ENCODE measurements at places on chromosomes 1 and 21. TPM values are rescaled to one million over a fixed set of nuclear protein-coding genes. Genes with fewer than 3 reads are reported as not detected.

GRCh38 chr1:106921186-106921585, 135.3 kb upstream of the PRMT6 start:
- DNase-seq: no peak

DNA sequence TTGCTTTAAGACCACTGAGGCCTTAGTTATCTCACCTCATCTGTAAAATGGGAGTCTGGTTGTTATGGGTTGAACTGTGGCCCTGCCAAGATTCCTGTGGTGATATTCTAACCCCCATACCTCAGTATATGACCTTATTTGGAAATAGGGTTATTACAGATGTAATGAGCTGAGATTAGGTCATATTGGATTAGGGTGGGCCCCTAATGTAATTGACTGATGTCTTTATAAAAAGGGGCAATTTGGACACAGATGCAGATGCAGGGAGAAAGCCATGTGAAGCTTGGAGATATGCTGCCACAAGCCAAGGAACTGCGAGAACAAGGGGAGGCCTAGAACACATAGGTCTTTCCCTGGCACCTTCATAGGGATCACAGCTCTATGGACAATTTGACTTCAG, 3.9 kb downstream of the C1orf87 start:
- DNase-seq: no peak

DNA sequence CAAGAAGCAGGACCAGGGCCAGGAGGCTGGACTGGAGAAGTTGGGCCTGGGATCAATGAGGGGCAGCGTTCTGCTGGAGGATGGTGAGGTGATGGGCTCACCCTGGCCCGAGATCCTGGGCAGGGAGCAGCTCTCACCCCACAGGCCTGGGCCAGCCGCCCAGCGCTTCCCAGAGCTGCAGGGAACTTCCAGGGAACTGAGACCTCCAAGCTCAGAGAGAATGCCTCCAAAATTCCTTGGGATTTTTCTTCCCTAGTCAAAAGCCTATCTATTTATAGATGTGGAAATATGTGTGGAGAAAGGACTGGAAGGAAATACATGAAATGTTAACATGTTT, 121.2 kb downstream of the SPSB1 start:
- peak; percentile 72 for DNase-seq

The DIO1 gene
- 0.41 TPM for total RNA-seq

GRCh38 chr1:182304218-182304617, 87.4 kb downstream of the GLUL start:
- DNase-seq: no peak

The OR2T2 gene
- not detected for total RNA-seq

DNA sequence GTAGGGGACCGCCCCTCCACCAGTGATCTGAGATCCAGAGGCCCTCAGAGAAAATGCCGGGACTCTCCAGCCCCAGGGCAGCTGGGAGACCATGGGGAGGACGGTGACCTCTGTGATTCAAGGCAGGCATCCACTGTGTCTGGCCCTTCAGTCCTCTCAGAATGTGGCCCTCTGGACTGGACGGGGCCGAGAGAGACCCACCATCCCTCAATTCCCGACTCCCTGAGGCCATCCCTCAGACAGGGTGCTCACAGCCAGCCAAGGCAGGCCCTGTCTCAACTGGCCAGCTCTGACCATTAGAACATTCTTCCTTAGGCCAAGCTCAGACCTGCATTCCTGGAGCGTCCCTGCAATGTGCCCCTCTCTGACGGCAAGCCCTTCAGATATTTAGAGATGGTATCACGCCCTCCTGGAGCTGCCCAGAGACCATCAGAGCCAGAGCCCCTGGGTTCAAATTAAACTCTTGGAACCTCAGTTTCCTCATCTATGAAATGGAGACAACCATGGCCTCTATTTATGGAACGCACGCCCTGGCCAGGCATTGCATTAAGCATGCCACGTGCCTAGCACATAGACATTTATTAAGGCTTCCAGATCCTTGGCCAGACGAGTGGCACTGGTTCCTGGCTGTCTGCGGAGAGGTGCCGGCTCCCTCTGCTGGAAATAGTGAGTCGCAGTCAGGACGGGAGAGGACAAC, 9.6 kb upstream of the EPS8L3 start:
- peak; percentile 89 for DNase-seq

The OR10J1 gene
- not detected for total RNA-seq

DNA sequence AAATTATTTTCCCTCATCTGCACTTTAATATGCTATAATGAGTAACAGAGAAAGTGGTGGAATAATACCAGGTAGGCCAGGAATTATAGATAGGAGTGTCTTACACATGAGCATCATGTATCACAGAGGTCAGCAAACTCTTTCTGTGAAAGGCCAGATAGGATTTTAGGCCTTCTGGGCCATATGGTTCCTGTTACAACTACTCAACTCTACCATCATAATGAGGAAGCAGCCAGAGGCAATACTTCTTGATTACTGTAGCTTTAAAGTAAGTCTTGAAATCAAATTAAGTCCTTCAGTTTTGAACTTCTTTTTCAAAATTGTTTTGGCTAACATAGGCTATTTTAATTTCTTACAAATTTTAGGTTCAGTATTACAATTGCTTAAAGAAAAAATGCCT, 32.1 kb upstream of the IGSF3 start:
- DNase-seq: no peak

- DNase-seq: peak; percentile 23
Observed at GRCh38 chr1:240768979-240769378, 157.0 kb upstream of the GREM2 start.

- no peak for DNase-seq
Observed at GRCh38 chr1:53567450-53567849, 108.3 kb downstream of the DMRTB1 start.

The S1PR1 gene
- 2.4 TPM for total RNA-seq

DNA sequence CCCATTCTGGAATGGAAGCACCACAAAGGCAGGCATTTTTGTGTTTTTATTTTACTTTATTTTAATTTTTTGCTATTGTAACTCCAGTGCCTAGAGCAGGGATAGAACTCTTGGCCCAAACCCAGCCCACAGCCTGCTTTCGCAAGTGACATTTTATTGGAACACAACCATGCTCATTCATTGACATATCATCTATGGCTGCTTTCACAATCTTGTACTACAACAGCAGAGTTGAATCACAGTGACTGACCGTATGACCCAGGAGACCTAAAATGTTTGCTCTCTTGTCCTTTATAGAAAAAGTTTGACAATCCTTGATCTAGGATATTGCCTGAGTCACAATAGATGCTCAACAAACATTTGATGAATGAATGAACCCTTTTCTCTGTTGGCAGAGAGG, 83.9 kb upstream of the ATP1A1 start:
- DNase-seq: no peak

DNA sequence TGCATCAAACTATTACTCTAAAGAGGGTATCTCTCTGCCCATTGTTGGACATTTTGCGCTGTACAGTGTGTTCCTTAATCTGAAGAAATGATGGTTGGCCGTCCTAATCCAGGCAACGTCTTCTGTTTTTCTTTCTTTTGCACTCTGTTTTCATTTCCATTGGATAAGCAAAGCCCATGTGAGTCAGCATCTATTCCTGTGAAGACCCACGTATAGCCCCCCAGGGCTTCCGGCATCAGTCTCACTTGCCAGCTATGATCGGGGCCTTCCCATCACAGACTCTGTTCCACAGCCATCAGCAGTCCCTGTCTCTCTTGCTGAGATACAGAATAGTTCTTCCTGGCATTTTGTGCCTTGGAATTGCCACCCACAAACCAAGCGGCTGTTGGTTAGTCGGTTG, 29.2 kb upstream of the BRDT start:
- DNase-seq: no peak

- peak; percentile 69 for DNase-seq
Observed at GRCh38 chr1:218345673-218346390, 696 bp downstream of the TGFB2 start.

DNA sequence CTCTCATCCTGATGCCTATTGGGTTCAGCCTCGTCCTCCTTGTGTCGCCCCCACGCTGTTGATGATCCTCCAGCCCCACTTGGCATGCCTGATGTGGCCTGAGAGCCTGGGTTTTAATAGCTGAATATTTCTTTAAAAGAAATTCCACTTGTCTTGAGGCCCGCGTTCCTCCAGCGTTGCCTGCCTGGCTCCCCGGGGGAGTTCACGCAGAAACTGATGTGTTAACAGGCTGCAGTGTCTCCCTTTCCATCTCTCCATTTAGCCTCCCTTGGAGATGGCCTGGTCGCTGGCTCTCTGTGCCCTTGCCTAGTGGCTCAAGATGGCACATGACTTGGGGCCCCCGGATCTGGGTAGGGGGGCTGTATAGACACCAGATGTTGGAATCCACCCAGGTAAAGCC, 9.5 kb downstream of the ACTL8 start:
- no peak for DNase-seq

DNA sequence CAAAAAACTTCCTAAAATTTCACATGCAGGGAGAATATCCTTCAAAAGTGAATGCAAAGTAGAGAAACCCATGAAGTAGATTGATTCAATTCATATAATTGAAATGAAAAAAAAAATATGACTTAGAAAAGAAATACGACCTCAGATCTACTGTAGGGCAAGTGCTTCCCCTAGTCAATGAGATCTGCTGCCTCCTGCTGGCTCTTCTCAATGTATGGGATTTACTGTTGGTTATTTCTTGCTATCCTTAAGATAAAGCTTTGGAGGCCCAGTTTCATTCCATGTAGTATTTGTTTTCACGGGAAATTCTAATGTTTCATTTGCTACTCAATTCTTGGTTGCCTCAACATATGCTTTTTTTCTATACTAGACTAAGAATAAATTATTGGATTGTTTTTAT, 46.2 kb downstream of the ZNF648 start:
- peak; percentile 51 for DNase-seq

GRCh38 chr21:29189353-29189752, 58.9 kb downstream of the MAP3K7CL start:
- no peak for DNase-seq

DNA sequence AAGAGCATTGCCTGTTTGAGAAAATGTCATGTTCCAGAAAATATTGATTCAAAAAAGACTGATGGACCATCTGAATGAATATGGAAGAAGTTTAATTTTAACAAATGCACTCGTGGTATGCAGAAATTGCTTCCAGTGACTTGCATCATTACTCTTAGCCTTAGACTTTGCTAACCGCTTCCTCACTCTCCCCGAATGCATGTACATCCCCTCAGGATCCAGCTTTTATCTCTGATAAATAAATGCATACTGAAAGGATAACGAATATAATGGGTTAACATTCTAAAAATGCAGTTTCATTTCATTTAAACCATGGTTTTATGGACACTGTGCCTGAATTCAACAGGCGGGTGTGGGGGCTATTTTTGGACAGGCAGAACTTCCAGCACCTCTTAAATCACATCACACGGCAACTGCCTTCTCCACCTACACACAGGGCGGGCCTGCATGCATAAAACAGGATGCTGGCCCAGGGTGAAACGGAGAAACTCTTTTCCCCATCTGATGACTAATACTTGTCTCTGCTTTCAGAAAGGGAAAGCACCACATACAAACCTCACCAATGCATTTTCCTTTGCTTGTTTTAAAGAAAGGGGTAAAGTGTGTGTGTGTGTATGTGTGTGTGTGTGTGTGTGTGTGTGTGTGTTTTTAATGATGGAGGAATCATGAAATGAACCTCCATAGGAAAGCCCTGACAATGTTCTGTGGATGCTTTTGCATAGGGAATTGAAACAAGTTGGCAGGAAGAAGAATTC, 48.7 kb downstream of the SPAG17 start:
- DNase-seq: no peak

DNA sequence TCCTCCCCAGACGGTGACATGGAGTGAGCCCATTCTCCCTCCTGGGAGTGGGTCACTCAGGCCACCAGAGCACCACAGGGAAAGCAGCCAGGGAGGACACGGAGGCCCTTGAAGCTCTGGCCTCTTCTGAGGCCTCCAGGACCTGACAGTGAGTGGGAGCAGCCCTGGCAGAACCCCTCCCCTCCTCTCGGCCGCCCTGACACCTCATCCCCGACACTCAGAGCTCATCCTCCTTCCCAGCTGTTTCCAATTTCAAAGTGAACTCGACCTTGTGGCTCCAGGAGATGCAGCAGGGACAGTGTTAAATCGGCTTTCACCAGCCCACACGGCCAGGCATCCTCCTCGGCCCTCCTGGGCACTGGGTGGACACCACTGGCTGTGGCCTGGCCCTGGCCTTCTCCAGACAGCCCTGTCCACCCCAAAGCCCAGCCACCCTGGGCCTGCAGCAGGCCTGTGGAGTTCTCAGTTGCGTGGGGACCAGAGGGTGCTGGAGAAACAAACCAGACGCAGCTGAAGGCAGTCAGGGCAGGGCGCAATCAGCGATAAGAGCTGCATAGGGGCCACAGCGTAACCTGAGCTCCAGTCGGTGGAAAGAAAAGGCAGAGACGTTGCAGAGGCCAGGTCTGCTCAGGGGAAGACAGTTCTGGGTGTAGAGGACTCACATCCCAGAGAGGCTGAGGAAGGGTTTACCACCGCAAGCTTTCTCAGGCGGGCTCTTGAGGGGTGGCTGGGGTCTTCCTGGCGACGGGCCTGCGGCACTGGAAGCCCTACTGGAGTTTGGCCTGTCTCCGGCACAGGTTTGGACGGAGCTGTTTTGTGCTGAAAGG, 27.1 kb downstream of the FTCD start:
- no peak for DNase-seq

DNA sequence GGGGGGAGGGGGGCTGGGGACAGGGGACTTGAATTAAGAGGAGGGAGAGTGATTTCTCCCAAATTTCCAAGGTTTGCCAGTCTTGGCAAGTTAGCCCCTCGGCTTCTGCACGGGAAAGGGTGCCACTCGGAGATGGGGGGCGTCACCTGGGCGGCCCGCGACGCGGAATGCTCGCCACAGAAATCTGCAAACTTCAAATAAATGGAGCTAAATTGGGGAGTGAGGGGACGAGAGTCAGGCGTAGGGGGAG, 885 bp upstream of the SSBP3 start:
- no peak for DNase-seq

DNA sequence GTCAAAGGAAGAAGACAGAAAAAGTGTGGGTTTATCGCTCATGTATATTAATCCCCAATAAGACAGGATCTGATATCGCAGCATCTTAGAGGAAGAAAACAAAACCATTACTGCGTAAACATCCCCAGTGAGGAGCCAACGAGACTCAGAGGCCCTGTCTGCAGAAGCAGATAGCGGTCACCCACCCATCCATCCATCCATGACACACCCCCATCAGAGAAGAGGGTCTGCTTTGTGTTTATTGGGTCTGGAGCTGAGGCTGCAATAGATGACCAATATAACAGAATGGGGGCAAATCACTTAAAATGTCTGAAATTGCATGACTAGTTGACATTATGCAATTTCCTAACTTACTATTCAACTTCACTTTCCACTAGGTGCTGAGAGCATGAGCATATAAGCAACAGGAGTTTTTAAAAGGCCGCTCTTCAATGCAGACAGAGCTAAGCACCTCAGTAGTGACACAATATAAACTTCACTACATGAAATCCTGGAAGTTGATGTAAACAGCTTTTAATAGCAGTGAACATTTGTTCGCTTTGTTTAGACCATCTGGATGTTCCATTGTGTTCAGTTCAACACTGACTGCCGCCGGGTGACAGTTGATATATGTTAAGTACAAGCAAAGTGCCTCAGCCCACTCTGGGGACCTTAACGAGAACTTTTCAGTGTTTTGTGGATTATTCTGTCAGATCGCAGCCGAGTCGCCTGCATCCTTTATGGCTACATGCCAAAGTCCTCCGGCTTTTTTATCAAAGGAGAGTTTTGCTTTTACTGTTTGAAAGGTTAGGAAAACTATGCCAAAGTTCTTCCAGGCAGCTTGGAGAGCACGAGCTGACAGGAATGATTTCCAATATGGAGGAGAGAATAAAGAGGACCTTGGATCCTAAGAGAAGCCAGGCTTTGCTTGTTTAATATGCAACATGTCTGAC, 167.5 kb downstream of the ZNF281 start:
- DNase-seq: no peak
